ENCODE measurements at places on chromosomes 12 and 14.
A peak's percentile ranks its signal among the peaks of the same experiment; 100 is the strongest.

- H3K27me3 ChIP-seq = no peaks in the 10 kb centered on the region
- H3K36me3 ChIP-seq = no peaks in the 10 kb centered on the region
- no peak overlapping the region for H3K4me3 ChIP-seq
- H3K27ac ChIP-seq = peak overlapping the region; percentile 85
- peaks cover 27% of the 10 kb centered on the region for H3K4me1 ChIP-seq
Measured at GRCh38 chr12:111434680-111435338, 29.1 kb downstream of the SH2B3 start.

GRCh38 chr14:67392123-67392522, 19.8 kb downstream of the PLEK2 start:
- H3K27me3 ChIP-seq = no peaks in the 10 kb centered on the region
- H3K27ac ChIP-seq = no peak overlapping the region
- no peaks in the 10 kb centered on the region for H3K4me1 ChIP-seq
- peaks cover 56% of the 10 kb centered on the region for H3K36me3 ChIP-seq
- H3K4me3 ChIP-seq = no peak overlapping the region

DNA sequence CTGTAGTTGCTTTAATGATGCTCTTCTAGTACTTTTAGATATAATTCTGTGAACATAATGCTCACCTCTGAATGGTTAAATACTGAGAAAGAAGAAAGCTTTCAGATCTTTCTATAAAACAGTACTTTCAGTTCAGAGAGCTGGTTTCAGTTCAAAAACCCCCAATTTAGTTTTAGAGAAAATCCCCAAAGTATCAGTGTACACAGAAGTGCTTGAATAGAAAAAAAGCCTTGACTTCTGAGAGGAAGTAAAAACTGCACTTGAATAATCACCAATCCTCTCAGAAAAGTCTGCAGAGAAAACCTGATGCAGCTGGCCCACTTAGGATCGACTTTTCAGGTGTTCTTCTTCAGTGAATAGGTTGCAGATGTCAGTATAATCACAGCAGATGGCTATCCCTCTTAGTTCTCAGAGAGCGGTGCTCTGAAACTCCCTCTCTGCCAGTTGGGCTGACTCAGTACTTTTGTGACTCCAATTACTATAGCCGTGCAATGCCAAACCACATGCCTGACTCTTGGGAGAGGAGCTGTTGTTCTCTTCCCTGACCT, 616.3 kb downstream of the LRFN5 start:
- no peaks in the 10 kb centered on the region for H3K4me1 ChIP-seq
- DNase-seq = no peak
- no peaks in the 10 kb centered on the region for H3K36me3 ChIP-seq
- H3K4me3 ChIP-seq = no peak overlapping the region
- no peak overlapping the region for H3K27ac ChIP-seq

DNA sequence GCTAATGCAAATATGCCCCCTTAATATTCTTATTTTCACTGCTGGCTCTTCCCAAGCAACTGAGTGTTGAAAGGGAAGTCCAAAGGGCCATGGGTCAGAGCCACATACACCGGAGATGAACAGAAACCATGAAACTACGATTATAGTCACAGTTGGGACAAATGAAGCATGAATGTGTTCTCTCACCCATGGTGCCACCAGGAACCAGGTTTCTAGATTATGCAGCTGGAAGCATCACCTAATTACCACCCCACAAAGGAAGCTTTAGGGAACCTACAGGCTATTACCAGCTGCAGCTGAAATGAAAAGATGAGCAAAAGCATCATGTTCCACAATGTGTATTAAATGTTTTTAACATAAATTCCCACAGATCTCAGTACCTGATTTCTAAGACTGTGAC, 15.4 kb downstream of the TMTC1 start:
- H3K27ac ChIP-seq = no peak overlapping the region
- peaks cover 20% of the 10 kb centered on the region for H3K4me1 ChIP-seq
- H3K36me3 ChIP-seq = no peaks in the 10 kb centered on the region

- H3K36me3 ChIP-seq = no peaks in the 10 kb centered on the region
- no peaks in the 10 kb centered on the region for H3K27me3 ChIP-seq
- H3K4me1 ChIP-seq = peaks cover 5% of the 10 kb centered on the region
- H3K4me3 ChIP-seq = no peak overlapping the region
Measured at GRCh38 chr12:93145086-93145485, 216.0 kb upstream of the EEA1 start.

- no peak overlapping the region for H3K4me3 ChIP-seq
- H3K27ac ChIP-seq = no peak overlapping the region
- peaks cover 16% of the 10 kb centered on the region for H3K4me1 ChIP-seq
- no peak for DNase-seq
- no peaks in the 10 kb centered on the region for H3K36me3 ChIP-seq
Measured at GRCh38 chr14:69605738-69606137, 5.7 kb upstream of the SUSD6 start.

GRCh38 chr14:100536121-100536510, 51.1 kb downstream of the BEGAIN start:
- peaks cover 15% of the 10 kb centered on the region for H3K4me1 ChIP-seq
- DNase-seq = no peak
- H3K4me3 ChIP-seq = no peak overlapping the region
- H3K27me3 ChIP-seq = no peaks in the 10 kb centered on the region
- no peak overlapping the region for H3K27ac ChIP-seq

- H3K27me3 ChIP-seq = no peaks in the 10 kb centered on the region
- H3K4me1 ChIP-seq = no peaks in the 10 kb centered on the region
- H3K36me3 ChIP-seq = peaks cover 55% of the 10 kb centered on the region
- no peak overlapping the region for H3K4me3 ChIP-seq
- DNase-seq = no peak
Measured at GRCh38 chr12:132723764-132724140, 13.1 kb downstream of the PGAM5 start.

GRCh38 chr12:106582641-106583230, at the start of gene RFX4:
RFX4 (plus strand) TSS chr12:106583004; CDS start chr12:106583321, 317 bp downstream.
- peaks cover 45% of the 10 kb centered on the region for H3K4me1 ChIP-seq
- H3K27me3 ChIP-seq = peaks cover 54% of the 10 kb centered on the region
- DNase-seq = no peak
- H3K4me3 ChIP-seq = peak within 1 kb of the TSS; percentile 12

GRCh38 chr12:2652401-2653081, 142.2 kb upstream of the FKBP4 start:
- H3K27me3 ChIP-seq = no peaks in the 10 kb centered on the region
- H3K4me1 ChIP-seq = no peaks in the 10 kb centered on the region
- no peaks in the 10 kb centered on the region for H3K36me3 ChIP-seq
- no peak overlapping the region for H3K4me3 ChIP-seq
- no peak for DNase-seq

GRCh38 chr12:14961466-14962152, at the start of gene ARHGDIB:
ARHGDIB (minus strand) TSS chr12:14961601; CDS start chr12:14950712, 10,889 bp downstream.
- H3K27ac ChIP-seq = peak within 1 kb of the TSS; percentile 78
- no peak for DNase-seq
- no peaks in the 10 kb centered on the region for H3K4me1 ChIP-seq
- H3K36me3 ChIP-seq = no peaks in the 10 kb centered on the region
- peak within 1 kb of the TSS; percentile 44 for H3K4me3 ChIP-seq

GRCh38 chr14:47278233-47278842, 397.1 kb downstream of the MDGA2 start:
- no peak overlapping the region for H3K4me3 ChIP-seq
- no peaks in the 10 kb centered on the region for H3K4me1 ChIP-seq
- H3K27ac ChIP-seq = no peak overlapping the region
- H3K36me3 ChIP-seq = no peaks in the 10 kb centered on the region

- no peak for DNase-seq
- H3K4me3 ChIP-seq = peak overlapping the region; percentile 22
- no peaks in the 10 kb centered on the region for H3K27me3 ChIP-seq
- no peaks in the 10 kb centered on the region for H3K36me3 ChIP-seq
- H3K27ac ChIP-seq = peak overlapping the region; percentile 38
Measured at GRCh38 chr14:20624495-20625070, 16.9 kb downstream of the OR6S1 start.

- no peak overlapping the region for H3K27ac ChIP-seq
- H3K4me3 ChIP-seq = no peak overlapping the region
- H3K36me3 ChIP-seq = no peaks in the 10 kb centered on the region
- no peaks in the 10 kb centered on the region for H3K4me1 ChIP-seq
- no peaks in the 10 kb centered on the region for H3K27me3 ChIP-seq
- DNase-seq = no peak
Measured at GRCh38 chr14:81589381-81590065, 55.9 kb upstream of the SEL1L start.

DNA sequence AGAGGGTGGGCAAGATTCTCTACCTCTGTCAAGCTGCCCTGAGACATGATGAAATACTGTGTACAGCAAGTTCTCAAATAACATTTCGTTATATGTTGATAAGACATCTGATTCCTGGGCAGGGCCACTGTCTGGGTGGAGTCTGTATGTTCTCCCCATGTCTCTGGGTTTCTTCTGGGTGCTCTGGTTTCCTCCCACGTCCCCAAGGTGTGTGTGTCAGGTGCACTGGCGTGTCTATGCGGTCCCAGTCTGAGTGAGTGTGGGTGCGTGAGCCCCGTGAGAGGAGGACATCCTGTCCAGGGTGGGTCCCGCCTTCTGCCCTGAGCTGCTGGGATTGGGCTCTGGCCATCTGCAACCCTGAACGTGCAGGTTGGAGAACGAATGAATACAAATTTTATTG, 29.6 kb downstream of the KCTD10 start:
- no peak overlapping the region for H3K27ac ChIP-seq
- no peak overlapping the region for H3K4me3 ChIP-seq
- no peak for DNase-seq
- H3K27me3 ChIP-seq = no peaks in the 10 kb centered on the region

- H3K4me1 ChIP-seq = no peaks in the 10 kb centered on the region
- H3K27me3 ChIP-seq = no peaks in the 10 kb centered on the region
- DNase-seq = no peak
- H3K4me3 ChIP-seq = no peak overlapping the region
Measured at GRCh38 chr12:47545938-47546609, 159.8 kb downstream of the RPAP3 start.

DNA sequence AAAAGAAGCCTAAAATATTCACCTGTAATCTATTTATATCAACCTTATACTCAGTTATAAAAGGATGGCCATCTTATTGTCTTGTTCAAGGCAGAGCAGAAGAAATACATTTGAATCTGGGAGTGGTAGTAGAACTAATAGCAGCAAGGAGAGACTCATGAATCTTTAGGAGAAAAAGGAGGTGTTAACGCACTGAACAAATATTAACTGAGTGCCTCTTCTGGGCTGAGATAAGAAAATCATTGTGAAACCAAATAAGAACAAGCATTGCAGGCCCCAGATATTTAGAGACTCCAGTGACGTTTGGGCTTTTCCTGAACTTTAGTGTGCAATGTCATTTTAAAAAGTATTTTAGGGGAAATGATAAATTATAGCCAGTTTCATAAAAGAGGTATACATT, 790.6 kb downstream of the DIO2 start:
- DNase-seq = no peak
- no peak overlapping the region for H3K4me3 ChIP-seq
- H3K27me3 ChIP-seq = no peaks in the 10 kb centered on the region

DNA sequence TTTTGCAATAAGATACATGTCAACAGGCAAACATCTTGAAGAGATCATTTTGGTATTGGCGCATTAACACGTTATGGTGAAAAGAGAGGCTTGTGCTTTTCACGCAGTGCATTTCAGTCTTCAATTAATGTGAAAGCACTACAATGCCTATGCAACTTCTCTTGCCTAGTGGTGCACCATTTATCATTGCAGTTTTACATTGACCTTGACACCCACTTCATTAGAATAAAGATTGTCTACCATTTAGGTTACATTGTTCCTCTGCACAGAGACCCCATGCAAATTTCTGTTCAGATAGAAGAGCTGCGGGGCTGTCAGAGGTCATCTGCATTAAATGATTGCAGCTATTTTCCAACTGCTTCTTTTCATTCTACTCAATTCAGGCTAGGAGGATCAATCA, 212.2 kb upstream of the NPAS3 start:
- no peak overlapping the region for H3K4me3 ChIP-seq
- H3K4me1 ChIP-seq = no peaks in the 10 kb centered on the region
- no peaks in the 10 kb centered on the region for H3K36me3 ChIP-seq
- H3K27me3 ChIP-seq = no peaks in the 10 kb centered on the region

DNA sequence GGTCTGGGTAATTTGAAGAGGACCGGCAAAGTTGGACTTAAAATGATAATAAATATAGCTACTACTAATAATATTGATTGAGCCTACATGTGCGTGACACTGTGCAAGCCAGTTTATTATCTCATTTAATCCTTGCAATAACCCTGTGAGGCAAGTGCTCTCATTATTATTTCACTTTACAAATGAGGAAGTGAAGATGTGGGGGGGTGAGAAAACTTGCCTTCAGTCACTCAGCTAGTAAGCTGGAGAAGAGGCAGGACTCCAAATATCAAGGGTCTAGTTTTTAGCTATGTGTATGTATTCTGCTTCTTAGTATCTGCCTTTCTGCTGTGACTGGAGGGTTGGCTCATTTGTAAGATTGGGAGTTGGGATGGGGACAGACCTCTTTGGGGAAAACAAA, 39.2 kb downstream of the NPAS3 start:
- H3K27me3 ChIP-seq = no peaks in the 10 kb centered on the region
- no peaks in the 10 kb centered on the region for H3K4me1 ChIP-seq
- H3K36me3 ChIP-seq = no peaks in the 10 kb centered on the region
- no peak for DNase-seq
- H3K4me3 ChIP-seq = no peak overlapping the region
- no peak overlapping the region for H3K27ac ChIP-seq

GRCh38 chr14:60658909-60659585, 9.8 kb upstream of the SIX1 start:
- DNase-seq = no peak
- no peak overlapping the region for H3K27ac ChIP-seq
- H3K4me1 ChIP-seq = no peaks in the 10 kb centered on the region

- H3K4me1 ChIP-seq = no peaks in the 10 kb centered on the region
- H3K36me3 ChIP-seq = no peaks in the 10 kb centered on the region
- no peak overlapping the region for H3K27ac ChIP-seq
- no peak for DNase-seq
- H3K4me3 ChIP-seq = no peak overlapping the region
Measured at GRCh38 chr14:44170101-44170500, 337.0 kb downstream of the FSCB start.

DNA sequence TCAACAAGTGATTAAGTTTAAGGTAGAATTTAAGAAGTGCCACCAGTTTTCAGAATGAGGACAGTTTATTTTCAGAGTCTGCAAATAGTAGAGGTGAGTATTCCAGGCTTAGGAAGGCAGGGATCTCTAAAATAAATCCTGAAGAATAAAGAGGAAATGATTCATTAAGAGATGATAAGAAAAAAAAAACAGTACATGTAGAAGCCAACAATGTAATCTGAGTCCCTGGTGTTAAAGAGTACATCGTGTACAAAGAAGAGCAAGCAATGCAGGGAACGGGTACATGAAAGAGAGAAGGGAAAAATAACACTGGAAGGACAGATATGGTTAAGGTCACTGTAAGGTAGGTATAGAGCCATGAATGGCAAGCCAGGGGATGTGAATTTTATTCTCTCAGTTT, 95.2 kb upstream of the FOXG1 start:
- H3K4me3 ChIP-seq = no peak overlapping the region
- H3K36me3 ChIP-seq = no peaks in the 10 kb centered on the region
- H3K27ac ChIP-seq = no peak overlapping the region
- no peaks in the 10 kb centered on the region for H3K4me1 ChIP-seq
- H3K27me3 ChIP-seq = no peaks in the 10 kb centered on the region

DNA sequence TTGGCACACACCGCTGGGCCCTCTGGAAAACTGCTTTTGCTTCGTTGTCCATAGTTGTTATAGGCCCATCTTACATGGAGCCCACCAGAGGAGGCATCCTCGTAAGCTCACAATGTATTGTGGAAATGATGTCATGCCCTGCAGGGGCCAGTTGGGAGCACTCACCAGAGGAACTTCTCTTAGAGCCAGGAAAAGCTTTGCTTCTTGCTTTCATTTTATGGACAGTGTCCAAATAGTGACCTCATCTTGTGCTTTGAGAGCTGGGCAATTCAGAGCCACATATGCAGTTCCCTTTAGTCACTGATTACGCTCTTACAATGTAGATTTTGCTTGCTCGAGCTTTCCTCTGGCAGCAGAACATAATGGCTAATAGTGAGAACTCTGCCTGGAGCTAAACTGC, 275.6 kb downstream of the AACS start:
- DNase-seq = no peak
- no peaks in the 10 kb centered on the region for H3K36me3 ChIP-seq
- H3K27ac ChIP-seq = no peak overlapping the region
